ENCODE measurements at places on chromosomes 4 and X.

- no peak for DNase-seq
Observed at GRCh38 chr4:11599064-11599463, 170.4 kb upstream of the HS3ST1 start.

DNA sequence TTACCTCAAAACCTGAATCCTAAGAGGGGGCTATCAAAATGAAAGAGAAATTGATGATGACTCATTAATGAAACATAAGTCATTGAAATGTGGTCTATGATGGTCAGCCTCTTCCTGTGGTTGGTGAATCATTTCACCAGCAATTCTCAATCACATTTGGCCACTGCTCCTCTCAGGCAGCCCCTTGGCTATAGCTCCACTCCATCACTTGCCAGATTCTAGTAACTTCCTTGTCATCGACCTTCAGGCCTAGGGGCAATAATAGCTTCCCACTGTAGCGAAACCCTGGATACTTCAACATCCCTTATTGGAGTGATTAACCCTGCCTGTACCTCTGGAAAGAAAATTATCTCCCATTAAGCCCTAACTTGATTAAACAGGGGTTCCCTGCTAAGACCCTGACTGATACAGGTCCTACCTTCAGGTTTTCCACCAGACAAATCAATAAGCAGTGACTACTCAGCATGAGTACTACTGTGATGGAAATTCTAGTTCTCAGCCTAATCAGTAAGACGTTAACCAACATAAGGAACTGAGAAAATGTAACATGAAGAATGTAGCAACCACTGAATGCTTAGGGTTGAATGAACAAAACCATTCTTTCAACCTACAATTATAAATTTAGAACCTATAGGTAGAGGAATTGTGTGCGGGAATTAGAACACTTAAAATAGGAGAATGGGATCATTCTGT lies 30.4 kb downstream of the ADH7 start:
- peak; percentile 29 for DNase-seq

DNA sequence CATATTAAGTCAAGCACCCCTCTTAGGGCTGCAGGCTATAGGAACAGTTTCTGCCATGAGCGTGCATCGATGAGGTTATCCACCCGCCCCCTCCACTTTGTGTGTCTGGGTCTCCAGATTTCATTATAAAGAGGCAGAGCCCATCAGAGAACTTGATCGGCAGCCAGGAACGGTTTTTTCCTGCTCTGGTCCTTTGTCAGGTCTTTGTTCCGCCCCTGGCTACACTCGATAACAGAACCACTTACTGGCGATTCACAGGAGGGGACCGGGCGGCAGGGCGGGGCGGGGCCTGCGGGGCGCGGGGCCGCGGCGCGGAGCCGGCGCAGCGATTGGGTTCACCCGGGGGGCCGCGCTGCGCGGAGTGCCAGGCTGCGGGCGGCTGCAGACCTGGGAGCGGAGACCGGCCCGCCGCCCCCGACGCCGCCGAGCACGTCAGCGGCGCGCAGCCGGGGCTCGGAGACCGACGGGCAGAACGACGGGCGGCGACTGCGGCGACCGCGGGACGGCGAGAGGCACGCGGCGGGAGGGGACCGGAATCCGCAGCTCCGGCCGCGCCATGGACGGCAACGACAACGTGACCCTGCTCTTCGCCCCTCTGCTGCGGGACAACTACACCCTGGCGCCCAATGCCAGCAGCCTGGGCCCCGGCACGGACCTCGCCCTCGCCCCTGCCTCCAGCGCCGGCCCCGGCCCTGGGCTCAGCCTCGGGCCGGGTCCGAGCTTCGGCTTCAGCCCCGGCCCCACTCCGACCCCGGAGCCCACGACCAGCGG lies at the start of gene SLC10A4:
SLC10A4 (plus strand) TSS at position 338 of the 771 bp plus-strand sequence; CDS start at position 557, 219 bp downstream.
- DNase-seq: no peak

GRCh38 chr4:101205916-101206315 lies 141.4 kb downstream of the PPP3CA start:
- peak; percentile 7 for DNase-seq

- no peak for DNase-seq
Observed at GRCh38 chr4:8038719-8039251, 99.1 kb upstream of the AFAP1 start.

- no peak for DNase-seq
Observed at GRCh38 chr4:110798687-110799086, 175.8 kb upstream of the PITX2 start.

- no peak for DNase-seq
Observed at GRCh38 chr4:127188847-127189246, 443.9 kb upstream of the INTU start.

GRCh38 chrX:153728095-153728494 lies 3.4 kb downstream of the ABCD1 start:
- DNase-seq: no peak

- no peak for DNase-seq
Observed at GRCh38 chr4:151045907-151046306, 30.8 kb upstream of the LRBA start.

DNA sequence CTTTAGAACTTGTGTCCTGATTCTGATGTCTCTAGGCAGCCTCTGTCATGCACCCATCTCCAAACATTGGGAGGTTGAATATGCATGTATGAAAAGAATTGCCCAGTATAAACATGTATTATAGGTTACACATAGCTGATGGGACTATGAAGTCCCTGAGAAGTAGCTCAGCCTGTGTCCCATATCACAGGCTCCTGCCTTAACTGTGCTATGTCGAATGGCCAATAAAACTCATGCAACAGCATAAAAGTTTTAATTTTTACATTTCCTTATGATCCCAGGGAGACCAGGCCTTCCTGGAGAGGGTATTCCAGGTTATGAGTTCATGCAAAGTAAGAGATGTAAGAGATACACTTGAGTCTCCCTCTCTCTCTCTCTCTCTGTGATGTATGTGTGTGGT lies 217.4 kb downstream of the SHROOM3 start:
- DNase-seq: no peak

DNA sequence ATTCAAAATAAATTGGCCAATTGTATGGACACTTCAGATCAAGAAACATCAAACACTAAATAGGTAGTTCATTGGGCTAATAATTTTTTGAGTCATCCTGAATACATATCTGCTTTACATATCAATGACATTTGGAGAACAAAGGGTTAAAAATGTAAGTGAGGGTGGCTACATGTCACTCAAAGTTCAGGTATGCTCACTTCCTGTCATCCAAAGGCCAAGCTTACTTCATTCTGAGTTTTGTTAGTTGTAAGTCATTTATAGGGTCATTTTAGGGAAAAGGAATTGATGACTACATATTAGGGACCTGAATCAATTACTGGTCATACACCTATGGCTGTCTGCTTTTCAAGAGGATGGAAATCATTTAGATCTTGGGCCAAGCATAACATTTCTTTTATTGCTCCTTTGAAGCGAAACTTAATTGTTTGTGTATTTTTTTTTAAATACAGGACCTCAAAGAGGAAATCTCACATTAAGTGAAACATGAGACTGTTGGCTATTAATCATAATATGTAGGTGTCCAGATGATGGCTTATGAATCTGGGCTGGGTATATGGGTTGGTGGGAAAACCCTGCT lies 119.2 kb upstream of the LEF1 start:
- no peak for DNase-seq

DNA sequence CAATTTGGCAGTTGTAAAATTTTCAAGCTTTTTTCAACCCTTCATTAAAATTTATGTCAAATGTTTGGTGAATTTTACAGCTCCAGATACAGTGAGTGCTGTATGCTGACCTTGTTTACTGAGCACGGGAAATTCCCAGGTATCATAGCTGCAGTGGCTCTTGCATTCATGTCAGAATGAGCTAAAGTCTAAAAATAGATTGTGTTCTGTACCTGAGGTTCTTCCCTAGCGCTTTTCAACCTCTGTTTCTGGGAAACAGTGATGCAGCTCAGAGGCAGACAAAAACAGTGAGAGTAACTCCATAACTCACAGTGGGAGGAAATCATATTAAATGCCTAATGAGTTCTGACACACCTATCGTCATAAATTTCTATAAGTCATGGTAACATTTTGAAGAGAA lies 393.8 kb upstream of the GNPDA2 start:
- DNase-seq: no peak

- DNase-seq: no peak
Observed at GRCh38 chr4:10662937-10663336, 21.6 kb downstream of the CLNK start.

- no peak for DNase-seq
Observed at GRCh38 chr4:134499074-134499473, 297.5 kb upstream of the PABPC4L start.

GRCh38 chrX:39242187-39242586 lies 440.9 kb downstream of the MID1IP1 start:
- DNase-seq: peak; percentile 1

GRCh38 chrX:318739-319578 lies at the start of gene GTPBP6:
Gene GTPBP6, minus strand, starts transcription at chrX:318796. Its CDS starts 9 bp downstream, at chrX:318787.
- DNase-seq: peak; percentile 78

- DNase-seq: no peak
Observed at GRCh38 chr4:141548791-141549190, 87.6 kb upstream of the IL15 start.

DNA sequence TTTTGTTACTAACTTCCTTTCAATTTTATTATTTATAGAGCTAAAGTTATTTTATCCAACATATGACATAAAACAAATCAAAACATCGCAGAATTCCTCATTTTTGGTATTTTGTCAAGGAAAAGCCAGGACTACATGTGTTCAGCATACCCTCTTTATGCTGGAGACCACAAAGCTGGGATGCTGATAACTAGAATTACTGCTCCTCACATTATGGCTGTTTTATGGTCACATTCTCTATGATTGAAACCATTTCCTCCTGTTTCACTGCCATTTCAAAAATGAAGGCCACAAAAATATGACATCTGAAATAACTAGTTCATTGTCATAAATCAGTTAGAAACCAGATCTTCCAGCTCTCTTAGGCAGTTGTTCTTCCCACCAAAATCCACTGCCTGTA lies 41.7 kb downstream of the KLHL34 start:
- DNase-seq: no peak
